Transverse colon (tissue), 4 donors: ENCODE measurements at places on chromosomes 1 and 21.

- DNase-seq: peak; percentile 33
These were observed 20.7 kb downstream of the IL10RB start for GRCh38 chr21:33286600-33287456.

DNA sequence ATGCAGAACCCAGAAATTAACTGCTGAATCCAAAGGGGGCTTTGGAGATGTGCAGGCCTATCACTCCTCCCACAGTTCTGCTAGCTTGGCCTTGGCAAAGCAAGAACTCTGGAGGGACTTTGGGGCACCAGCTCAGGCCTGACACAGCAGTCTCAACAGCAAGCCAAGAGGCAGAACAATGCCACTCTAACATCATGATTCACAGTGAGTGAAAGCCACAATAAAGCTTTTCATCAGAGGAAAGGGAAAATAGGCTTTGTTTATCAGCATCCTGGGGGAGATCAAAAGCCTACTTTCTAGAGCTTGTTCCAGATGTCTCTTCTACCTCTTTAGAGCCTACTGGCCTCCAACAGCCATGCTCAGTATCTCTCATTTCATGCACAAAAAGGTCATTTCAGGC, 283.4 kb downstream of the KCNH1 start:
- no peak for DNase-seq

- DNase-seq: no peak
These were observed 25.2 kb downstream of the KIFAP3 start for GRCh38 chr1:170049176-170049800.

DNA sequence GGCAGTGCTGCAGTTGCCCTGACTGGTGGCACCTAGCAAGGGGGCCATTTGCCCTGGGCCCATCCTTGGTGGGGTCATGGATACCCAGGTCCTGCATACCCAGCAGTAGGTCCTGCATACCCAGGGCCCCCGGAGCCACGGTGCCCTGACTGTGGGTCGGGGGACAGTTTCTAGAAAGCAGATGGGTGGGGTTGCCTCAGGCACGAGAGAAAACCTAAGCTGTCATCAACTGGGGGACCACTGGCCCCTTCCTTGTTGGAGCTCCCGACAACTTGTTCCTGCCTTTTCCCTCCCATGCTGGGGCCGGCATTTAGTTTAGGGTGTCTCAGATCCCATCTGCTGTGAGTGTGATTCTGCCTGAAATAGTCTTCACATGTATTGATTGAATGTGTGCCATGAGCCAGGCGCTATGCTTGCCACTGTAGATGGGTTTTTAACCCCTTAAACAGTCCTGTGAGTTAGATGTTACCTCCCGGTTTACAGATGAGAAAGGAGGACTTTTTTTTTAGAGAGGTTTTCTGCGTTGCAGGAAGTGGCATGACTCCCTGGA, 15.6 kb downstream of the SPSB1 start:
- DNase-seq: no peak

DNA sequence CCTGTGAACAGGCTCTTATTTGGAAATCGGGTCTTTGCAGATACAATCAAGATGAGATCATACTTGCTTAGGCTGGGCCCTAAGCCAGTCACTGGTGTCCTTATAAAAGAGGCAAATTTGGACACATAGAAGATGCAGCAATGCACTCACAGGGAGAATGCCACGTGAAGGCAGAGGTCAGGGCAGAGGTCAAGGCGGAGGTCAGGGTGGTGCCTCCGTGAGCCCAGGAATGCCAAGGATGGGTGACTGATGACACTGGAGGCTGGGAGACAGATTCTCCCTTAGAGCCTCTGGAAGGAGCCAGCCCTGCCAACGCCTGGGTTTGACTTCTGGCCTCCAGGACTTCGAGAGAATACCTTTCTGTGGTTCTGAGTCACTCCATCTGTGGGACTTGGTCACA, 22.8 kb upstream of the C1orf174 start:
- no peak for DNase-seq

DNA sequence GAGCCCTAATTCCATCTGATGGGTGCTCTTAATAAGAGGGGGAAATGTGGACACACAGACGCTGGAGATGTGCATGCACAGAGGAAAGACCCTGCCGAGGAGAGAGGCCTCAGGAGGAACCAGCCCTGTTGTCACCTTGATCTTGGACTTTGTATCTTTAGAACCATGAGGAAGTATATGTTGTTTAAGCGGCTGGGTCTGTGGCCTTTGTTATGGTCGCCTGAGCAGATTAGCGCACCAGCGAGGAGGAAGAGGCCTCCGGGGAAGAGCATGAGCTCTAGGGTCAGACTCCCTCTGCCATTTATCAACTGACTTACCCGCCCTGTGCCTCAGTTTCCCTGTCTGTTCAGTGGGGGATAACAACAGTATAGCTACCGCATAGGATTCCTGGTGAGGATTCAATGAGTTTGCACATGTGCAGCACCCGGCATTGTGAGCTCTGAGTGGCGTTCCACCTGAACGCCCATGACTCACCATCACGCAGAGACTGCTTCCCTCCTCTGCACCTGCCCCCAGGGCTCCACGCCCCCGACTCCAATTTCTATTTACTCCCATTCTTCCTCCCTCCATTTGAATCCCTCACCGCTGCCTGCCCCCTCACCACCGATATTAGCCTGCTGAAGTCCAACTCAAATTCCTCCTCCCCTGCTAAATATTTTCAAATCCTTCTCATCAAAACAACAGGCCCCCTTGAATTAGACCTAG, 67.2 kb downstream of the ATP5PO start:
- peak; percentile 22 for DNase-seq

DNA sequence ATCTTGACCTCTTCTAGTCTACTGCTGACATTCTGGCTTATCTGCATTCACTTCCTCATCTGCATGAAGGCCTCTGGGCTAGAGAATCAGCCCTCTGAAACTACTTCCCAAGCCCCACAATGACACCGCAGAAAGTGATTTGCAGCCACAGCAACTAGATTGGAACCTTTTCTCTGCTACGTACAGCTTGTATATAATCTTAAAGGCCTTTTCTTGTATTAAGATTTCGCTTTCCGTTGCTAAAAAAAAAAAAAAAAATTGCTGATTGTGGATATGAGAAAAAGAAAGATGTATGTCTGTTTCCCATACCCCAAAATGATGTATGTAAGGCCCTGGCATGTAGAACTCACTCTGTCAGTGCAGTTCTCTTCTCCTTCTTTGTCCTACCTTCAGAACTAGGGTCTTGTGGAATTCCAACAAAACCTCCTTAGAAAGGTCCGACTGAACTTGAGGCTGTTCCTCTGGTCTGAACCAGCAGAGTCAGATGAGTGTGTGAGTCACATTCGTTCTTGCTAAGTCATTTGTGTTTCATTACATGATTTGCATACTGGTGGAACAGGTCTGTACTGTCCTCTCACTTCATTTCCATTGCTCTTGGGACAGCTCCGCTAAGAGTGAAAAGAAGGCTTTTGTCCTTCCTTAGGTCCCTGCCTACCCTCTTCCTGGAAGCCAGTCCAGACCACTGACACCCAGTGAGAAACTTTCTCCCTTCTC, 62.7 kb downstream of the PLPP3 start:
- DNase-seq: peak; percentile 17

GRCh38 chr1:227297073-227297793, 21.1 kb downstream of the CDC42BPA start:
- no peak for DNase-seq

GRCh38 chr1:22122273-22123070, 20.4 kb downstream of the WNT4 start:
- no peak for DNase-seq

DNA sequence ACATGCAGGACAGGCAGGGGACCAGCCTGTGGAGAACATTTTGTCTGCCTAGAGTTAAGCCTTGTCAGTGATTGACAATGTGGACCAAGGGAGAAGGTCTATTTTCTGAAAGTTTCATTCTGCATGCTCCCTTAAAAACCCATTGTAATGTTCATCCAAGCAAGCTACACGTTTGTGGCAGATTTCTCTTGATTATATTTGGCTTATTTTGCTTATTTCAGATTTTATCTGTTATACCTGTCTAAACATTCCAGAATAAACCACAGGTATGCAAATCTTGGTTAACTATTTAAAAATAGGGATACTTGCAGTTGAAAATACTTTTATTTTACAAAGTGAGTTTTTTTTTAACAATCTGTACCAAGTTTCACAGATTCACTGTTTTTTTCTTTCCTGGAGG, 78.2 kb upstream of the F3 start:
- DNase-seq: no peak

- DNase-seq: no peak
These were observed 82.1 kb downstream of the TTC3 start for GRCh38 chr21:37155186-37155585.

DNA sequence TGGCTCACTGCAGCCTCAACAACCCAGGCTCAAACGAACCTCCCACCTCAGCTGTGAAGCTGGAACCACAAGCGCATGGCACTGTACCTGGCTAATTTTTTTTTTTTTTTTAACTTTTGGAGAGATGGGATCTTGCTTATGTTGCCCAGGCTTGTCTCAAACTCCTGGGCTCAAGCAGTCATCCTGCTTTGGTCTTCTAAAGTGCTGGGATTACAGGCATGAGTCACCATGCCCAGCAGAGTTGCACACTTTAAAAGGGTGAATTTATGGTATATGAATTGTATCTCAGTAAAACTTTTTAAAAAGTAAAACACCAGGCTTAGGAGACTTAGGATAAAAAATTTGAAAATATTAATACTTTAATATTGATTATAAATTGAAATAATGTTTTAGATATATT, 99.1 kb downstream of the CLEC20A start:
- no peak for DNase-seq

DNA sequence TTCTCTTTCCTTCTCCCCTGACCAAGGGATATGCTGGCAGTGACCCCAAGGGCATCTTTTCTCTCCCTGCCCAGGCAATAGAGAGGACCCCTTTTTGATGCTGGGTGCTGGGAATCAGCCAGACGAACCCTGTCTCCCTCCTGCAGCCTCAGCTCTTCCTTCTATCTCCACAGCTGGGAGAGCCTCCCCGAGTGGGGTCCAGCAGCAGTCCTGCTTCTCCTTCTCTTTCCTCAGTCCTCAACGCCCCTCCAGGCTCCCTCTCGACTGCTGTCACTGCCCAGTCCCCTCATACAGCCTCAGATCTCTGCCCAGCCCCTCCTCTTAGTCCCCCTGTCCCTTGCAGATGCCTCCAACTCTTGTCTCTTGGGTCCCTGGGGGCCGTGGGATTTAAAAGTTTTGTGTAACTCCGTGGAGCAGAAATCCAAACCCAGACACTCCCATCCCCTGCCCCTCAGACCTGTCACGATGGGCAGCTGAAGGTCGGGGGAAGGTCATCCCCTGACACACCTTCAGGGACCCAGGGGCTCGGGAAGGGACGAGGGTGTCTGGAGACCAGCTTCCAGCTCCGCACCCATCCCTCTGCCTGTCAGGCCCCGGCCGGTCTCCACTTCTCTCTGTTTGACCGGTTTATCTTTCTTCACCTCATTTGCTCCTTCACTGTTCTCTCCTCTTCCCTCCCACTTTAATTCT, 5.8 kb upstream of the ETV3L start:
- no peak for DNase-seq

GRCh38 chr1:229197265-229197585, 73.7 kb upstream of the RAB4A start:
- no peak for DNase-seq

GRCh38 chr1:210527091-210527490, 198.4 kb downstream of the HHAT start:
- DNase-seq: no peak

GRCh38 chr1:238647877-238648276, 738.5 kb upstream of the CHRM3 start:
- DNase-seq: no peak

GRCh38 chr1:40310983-40311642, 6.0 kb downstream of the COL9A2 start:
- DNase-seq: no peak

- no peak for DNase-seq
These were observed 8.1 kb downstream of the KAZN start for GRCh38 chr1:14606632-14607031.

DNA sequence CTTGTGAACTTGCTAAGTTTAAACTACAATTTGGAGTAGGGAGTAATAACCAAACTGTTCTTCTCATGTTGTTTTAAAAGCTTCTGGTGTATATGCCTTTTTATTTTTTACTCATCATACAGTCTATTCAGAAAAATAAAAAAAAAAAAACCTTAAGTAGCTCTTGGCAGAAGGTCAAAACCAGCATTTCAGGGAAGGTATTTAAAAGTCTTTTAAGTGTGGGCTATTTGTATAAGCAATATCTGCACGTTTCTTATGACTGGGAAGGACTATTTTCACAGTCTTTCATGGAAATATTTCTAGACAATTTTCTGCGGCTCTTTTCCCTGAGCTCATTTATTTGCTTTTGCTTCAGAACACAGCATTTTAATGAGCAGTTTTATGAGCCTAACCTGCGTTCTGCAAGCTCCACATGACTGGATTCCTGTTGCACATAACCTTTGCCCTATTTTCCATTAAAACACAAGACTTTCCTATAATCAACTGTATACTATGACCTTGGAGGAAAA, 60.9 kb upstream of the C1orf105 start:
- DNase-seq: no peak

GRCh38 chr1:215421744-215422143, 145.4 kb upstream of the KCTD3 start:
- no peak for DNase-seq

- no peak for DNase-seq
These were observed 129.9 kb downstream of the NTPCR start for GRCh38 chr1:233080286-233080685.

DNA sequence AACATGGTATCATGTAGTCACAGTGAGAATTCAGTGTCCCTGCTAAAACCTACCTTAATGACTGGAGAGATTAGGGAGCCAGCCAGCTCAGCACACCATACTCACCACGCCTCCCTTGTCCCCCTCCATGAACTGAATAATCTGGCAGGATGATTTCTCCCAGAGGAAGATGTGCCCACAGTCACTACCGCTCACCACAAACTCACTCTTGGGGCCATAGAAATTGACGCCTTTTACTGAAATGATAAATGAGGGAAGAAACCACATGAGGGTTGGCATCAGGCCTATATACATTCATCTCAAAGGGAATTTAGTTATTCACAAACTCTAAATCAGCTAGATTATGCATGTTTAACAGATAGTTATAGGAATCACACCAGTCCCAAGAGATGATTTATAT, 17.4 kb downstream of the PEA15 start:
- no peak for DNase-seq

DNA sequence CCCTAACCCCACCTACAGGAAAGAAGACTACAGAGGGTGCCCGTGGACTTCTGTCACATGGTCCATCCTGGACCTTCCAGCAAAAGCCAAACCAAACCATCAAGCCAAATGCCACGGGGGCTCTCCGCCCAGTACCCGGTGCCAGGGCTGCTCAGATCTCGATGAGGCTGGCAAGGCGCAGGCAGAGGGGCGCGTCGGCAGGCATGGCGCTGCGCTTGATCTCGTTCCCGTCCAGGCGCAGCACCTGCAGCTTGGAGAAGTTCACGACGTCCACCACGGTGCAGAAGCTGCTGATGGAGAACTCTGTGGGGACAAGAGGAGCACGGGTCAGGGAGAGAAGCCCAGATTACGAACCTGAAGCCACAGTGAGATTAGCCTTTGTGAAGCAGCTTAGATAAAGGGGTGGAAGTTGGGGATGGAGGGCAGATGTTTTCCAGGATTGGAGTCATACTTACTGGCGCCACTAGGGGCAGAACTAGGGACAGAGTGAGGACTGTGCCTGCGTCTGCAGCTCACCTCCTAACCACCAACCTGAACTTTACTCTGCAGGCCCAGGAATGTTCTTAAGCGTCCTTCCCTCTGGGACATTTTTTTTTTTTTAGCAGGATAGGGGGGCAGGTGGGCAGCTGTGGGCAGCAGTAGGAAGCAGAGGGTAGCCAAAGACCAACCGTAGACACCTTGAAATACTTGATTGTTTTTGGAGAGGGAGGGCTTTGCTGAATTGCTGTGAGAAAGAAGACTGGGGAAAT, 8.6 kb downstream of the FMOD start:
- peak; percentile 77 for DNase-seq

- DNase-seq: no peak
These were observed 2.8 kb upstream of the KRTAP10-5 start for GRCh38 chr21:44583089-44583799.
